Mesenchymal stem cell (in vitro differentiated cells and primary cell): ENCODE measurements at places on chromosomes 7 and 10.

DNA sequence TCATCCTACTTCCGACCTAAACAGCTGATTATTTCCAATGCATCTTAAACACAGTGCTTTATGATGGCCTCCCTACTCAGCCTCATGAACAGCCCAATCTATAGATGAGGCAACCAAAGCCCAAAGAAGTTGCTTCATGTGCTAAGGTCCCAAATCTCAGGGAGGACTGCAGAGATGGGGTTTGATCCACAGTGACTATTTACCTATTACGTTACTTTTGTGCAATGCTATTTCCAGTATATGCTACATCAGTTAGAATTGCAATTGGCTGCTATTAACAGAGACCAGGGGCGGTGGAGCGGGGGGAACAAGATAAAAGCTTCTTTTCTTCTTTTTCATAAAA, 153.0 kb upstream of the TNS3 start:
- no peak for DNase-seq

DNA sequence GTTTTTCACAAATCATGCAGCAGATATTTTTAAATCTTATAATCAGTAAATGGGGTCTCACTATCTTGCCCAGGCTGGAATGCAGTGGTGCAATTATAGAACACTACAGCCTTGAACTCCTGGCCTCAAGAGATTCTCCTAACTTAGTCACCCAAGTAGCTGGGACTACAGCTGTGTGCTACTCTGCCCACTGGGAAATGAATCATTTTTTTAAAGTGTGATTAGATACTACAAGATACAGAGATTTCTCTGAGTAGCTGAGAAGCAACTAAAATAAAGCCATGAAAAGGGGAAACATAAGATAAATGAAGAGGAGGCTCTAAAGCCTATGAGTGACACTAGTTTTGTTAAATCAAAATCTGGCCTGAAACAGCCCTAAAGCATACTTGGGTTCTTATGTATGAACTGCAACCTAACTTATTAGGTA, 119.7 kb downstream of the JMJD1C start:
- peak; percentile 32 for DNase-seq

GRCh38 chr7:98418636-98419315, 17.9 kb upstream of the BAIAP2L1 start:
- DNase-seq, result peak; percentile 96

- DNase-seq, result peak; percentile 84
Measured at GRCh38 chr10:87675396-87676376, 16.0 kb downstream of the PAPSS2 start.

GRCh38 chr10:93762979-93763391, 5.2 kb downstream of the LGI1 start:
- no peak for DNase-seq

- peak; percentile 96 for DNase-seq
Measured at GRCh38 chr7:17774248-17774647, 166.0 kb downstream of the SNX13 start.

- no peak for DNase-seq
Measured at GRCh38 chr7:22802426-22802825, 20.2 kb downstream of the TOMM7 start.

DNA sequence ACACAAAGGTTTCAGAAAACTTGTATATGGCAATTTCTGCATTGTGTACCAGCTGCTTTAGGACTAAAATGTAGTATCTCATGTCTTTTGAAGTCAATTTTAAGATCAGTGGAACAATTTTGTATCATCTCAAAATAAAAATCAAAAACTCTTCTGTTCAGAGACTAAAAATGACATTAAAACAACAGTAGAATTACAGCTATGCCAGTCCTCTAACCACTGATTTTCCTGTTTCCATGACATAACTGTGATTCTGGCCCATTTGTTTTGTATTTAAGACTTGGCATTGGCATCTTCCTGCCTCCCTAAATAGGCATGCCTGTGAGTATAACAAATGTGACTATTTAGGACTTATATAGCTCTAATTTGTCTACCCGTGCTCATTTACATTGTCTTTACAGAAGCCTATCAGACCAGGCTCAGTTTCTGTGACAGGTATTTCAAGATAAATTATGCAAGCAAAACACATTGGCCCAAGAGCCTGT, 29.1 kb upstream of the VPS41 start:
- no peak for DNase-seq

DNA sequence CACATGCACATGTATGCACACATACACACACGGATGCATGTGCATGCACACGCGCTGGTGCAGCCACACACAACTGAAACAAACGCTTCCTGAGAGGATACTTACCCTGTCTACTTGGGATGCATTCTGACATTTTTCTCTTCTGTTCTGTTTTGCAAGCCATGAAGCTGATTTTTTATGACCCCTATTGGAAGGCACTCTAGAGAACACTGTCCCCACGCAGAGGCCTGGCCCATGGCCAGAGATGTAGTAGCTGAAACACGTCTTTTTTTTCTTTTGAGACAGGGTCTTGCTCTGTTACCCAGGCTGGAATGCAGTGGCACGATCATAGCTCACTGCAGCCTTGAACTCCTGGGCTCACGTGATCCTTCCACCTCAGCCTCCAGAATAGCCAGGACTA, 47.9 kb downstream of the VWA2 start:
- DNase-seq, result no peak

GRCh38 chr10:27536437-27536836, 32.3 kb downstream of the RAB18 start:
- DNase-seq, result no peak

DNA sequence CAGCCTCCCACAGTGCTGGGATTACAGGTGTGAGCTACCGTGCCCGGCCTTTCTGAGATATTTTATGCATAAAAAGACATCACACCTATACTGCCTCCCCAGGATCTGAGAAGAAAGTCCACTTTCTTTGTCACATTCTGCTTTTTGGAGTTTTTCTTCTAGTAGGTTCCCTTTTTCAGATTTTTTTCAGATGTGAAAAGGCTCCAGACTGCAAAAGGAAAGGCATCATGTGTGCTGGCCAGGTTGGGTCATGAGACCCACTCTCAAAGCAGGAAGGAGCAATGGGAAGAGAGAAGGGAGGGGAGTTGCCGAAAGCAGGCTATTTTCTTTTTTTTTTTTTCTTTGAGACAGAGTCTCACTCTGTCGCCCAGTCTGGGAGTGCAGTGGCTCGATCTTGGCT, 10.8 kb downstream of the BLVRA start:
- DNase-seq, result no peak

DNA sequence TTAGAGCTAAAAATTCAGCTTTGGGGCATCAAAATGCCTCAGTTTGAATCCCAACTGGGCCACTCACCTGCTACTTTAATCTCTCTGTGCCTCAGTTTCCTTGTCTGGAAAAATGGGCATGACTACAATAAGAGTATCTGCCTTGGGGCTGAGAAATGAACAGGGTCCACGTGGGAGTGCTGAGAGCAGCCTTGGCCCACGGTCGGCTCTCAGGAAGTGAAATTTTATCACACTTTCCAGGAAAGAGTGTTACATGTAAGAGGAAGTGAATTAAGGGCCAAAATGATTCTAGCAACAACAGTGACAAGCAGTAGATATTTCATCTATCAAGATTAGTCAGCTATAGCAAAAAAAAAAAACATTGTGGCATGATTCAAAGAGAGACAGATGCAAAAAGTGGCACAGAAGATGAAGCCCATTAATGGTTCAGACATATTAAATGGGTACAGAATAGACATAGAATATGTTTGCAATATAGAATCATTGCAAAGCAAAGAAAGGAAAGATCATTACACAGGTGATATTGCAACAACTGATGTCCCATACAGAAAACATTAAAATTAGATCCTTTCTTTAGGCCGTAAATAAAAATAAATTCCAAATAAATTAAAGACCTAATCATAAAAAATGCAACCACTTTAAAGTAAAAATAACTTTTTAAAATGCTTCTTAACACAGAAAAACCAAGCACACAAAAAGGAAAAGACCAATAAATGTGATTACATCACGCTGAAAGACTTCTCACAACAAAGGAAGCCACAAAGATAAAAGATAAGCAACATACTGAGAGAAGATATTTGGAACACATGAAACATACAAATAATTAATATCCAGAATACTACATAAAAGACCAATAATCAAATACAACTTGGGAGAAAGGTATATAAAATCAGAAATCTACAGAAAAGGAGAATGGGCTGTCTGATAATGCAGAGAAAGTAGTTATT, 4.3 kb downstream of the TMEM273 start:
- DNase-seq, result no peak

DNA sequence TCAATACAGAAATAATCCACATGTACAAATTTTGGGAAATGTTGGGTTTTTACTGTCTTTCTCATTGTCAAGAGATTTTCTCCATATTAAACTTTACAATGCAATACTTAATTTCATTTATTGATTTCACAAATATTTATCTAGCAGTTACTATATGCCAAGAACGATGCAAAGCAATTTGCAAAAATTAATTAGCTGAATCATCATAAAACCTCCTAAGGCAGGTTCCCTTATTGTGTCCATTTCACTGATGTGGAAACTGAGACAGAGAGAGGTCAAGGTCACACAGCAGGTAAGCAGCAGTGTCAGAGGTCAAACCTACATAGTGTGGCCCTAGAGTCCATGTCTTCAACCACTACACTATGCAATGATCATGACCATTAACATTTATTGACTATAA, 286.8 kb upstream of the AUTS2 start:
- no peak for DNase-seq

GRCh38 chr10:7718685-7719084, 15.6 kb downstream of the ITIH2 start:
- DNase-seq, result no peak

GRCh38 chr7:113209449-113210203, 91.3 kb upstream of the SMIM30 start:
- DNase-seq, result no peak

DNA sequence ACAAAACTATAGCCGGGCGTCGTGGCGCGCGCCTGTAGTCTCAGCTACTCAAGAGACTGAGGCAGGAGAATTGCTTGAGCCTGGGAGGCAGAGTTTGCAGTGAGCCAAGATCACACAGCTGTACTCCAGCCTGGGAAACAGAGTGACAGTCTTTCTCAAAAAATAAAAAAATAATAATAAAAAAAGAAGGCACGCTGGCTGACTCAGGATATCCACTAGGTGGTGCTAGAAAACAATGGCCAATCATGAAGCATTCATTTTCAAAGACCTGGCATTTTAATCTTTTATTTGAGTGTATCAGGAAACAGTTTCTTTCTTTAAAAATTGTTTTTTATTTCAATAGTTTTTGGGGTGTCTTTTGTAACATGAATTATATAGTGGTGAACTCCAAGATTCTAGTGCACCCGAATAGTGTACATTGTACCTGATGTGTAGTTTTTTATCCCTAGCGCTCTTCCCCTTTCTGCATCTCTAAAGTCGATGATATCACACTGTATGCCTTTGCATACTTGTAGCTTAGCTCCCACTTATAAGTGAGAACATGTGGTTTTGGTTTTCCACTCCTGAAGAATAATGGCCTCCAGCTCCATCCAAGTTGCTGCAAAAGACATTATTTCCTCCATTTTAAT, 88.6 kb downstream of the LYZL1 start:
- peak; percentile 33 for DNase-seq

GRCh38 chr7:115191526-115191925, 269.6 kb downstream of the MDFIC start:
- DNase-seq, result peak; percentile 5

- DNase-seq, result no peak
Measured at GRCh38 chr7:41994746-41995110, 242.3 kb downstream of the GLI3 start.

- no peak for DNase-seq
Measured at GRCh38 chr7:22660732-22661131, 66.3 kb upstream of the IL6 start.

DNA sequence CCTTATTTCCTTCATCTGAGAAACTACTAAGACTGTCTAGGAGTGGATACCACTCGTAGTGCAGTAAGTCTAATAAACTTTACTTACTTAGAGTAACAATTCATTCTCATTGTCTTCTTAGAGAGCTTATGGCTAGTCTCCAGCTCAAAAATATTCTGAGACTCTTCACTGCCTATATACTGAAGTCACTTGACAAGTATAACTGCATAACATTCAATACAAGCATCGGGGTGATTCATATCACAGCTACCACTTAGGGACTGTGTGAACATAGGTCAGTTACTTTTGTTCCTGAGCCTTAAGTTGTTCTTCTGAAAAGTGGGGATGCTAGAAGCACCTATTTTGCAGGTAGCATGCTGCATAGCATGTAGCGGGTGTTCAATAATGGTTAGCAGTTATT, 111.0 kb downstream of the HTR7 start:
- no peak for DNase-seq

DNA sequence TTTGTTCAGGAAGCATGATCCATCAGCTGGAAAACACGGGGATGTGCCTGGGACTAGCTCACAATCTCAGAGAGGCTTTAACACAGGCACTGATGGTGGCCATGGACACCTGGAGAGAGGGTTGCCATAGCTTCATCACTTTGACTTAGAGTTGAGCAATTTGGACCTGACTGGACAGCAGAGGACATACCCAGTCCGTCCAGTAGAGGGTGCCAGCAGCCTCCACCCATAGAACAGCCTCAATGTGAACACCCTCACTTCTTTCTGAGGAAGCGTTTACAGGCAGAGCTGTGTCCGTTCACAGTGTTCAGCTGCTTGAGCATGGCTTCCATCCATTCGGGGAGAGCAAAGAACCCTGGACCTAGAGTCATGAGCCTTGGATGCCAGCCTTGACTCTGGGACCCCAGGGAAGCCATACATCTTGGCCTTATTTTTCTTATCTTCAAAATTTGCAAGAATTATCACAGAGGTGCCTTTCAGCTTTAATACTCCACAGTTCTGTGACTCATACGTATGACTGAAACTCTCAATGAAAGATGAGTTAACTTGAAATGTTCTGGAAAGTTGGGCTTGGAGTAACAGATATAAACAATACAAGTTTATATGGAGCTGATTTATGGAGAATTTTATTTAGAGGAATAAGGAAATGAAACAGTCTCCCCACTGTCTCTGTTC, 302.9 kb upstream of the PODXL start:
- peak; percentile 62 for DNase-seq

DNA sequence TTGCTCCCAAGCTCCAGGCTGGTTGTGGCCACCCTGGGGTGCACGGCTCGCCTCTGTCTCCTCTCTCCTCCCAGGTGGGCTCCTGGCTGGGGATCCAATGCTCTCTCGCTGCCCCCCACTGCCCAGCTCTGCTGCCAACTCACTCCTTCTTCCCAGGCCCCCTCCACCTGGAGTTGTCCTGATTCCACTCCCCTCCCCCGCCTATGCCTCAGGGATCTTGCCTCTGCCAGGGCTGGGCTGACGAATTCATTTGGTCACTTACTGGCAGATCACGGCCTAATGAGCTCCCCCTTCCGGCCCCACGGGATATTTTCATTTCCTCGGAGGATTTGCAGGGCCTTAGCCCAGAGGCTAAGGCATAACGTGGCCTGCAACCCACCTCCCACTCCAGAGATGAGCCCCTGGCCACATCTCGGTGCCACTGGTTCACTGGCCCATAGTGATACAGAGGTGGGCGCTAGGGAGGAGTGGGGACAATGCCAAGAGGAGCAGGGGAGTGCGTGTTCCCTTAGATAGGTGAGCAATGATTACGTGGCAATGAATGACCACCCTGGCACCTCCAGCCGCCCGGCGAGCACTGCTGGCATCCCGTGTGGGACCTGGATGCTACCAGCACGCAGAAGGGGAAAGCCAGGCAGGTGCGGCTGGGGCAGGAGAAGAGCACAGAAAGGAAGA, 344.6 kb upstream of the SHH start:
- no peak for DNase-seq
